AG09309 (cell line): ENCODE measurements at places on chromosomes 5 and 9.

DNA sequence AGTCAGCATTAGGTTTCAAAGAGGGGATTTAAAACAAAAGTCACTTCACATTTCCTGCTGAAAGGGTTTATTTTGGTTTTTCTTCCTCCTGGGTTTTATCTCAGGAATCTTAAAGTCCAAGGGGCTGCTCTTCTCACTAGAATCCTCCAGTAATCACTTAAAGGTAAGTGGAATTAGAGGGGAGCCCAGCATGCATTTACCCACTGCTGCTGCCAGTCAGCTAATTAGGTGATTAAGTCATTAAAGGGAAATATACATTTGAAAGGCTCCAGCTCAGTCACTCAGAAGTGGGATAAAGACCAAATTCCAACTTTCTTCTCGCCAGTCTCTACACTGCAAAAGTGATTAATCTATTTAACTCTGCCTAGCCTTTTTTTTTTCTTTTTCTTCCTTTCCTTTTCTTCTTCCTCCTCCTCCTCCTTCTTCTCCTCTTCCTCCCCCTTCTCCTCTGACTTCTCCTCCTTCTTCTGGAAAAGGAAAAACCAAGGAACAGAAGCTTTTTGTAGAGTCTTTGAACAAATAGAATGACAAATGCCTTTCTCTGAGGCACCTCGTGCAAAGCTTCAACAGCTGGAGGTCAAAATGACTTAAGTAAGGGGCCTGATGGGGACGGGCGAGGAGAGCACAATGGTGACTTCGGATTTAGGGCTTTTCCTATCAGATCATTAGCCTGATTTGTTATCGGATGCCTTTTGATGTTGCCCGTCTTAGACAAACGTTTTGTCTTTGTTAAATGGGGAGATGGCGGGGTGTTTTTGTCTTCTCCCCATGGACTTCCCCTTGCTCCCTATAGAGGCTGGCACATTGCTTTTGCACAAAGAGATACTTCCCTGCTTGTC, 617.6 kb downstream of the IRX1 start:
- DNase-seq = no peak

DNA sequence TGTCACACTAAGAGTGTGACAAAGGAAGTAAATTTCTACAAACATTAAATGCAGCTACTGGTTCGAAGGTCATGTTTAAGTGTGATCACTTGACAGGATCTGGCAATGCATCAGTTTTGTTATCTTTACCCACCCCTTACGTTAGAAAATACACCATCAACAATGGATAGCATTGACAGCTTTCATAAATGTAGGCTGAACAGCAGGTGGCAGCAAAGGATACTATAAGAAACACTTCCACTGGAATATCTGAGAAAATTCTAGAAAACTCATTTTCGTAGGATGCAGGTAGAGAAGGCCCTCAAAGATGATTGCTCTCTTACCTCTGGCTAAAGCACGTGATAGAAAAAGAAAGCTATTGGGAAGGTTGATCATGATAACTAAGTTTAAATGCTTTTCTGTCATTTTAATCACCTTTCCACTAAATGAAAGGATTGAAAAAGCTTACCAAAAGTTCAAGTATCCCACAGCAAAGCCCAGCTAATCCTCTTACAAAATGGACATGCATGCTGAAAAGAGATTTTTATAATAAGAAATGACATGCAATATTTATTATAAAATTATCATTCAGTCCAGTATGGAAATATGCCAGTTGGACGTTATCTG, 292.5 kb downstream of the PARP8 start:
- DNase-seq = no peak

DNA sequence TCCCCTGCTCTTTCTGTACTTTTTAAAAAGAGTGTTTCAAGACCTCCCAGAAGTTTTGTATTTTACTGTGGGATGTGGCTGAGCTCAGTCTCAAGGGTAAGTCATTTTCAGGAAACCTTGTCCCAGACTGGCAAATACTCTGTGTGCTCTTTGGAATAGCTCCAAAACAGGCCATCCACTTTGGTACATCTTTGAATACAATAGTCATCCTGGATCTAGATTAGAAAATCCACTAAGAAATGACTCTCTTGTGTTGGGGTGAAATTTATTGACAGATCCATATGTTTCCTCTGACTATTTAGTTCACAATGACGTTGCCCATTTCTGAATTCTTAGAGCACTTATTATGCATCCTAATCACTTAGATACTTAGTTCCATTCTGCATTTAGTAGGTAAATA, 95.2 kb downstream of the PLCXD3 start:
- DNase-seq = no peak

DNA sequence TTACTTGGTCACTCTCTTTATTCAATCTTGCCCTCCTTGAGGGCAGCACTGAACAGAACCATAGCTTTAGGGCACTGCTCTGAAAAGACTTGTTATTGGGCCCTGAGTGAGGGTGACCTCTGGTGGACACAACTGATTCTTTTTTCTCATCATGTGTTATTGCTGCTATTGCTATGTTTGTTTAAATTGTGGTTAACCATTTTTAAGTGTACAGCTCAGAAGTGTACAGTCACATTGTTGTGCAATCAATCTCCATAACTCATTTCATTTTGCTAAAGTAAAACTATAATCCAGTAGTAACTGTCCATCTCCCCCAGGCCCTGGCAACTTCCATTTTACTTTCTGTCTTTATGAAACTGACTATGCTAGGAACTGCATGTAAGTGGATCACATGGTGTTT, 351.1 kb upstream of the RIOK2 start:
- peak; percentile 89 for DNase-seq

DNA sequence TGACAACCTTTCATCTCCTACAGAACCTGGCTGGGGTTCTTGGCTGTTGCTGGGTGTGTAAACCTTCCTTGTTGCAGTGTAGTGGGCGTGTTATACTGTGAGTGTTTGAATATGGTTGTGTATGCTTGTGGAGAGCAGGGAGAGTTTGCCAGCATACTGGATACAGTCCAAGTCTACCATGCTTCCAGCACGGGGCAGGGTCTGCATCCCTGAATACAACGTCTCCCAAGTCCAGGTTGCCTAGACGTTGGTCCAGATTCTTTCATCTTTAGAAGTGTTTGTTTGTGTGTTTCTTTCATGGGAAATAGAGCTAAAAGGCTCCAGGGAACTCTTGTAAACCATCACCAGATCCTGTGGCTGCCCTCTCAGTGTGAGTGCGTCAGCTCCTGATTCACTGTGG, 46.4 kb downstream of the SYK start:
- no peak for DNase-seq

DNA sequence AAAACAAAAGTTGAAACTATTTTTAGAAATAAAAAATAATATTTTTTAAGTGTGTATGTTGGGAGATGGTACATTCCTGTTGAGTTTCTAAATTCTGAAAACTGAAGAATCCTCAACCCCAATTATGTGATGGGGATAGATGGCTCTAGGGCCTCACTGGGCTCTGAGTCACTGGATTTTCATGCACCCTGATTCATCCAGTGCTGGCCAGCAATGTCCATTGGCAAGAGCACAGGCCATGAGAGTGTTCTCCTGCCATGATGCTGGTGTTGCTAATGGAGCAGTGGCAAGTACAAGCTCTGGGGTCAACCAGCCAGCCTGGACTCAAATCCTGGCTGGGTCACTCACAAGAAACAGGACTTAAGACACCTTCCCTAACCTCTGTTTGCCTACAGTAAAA, 23.3 kb downstream of the SMIM23 start:
- DNase-seq = peak; percentile 34

- DNase-seq = no peak
These were observed 762 bp downstream of the SNCAIP start for GRCh38 chr5:122312591-122313406.

GRCh38 chr9:101590901-101591300, 3.9 kb downstream of the PPP3R2 start:
- no peak for DNase-seq
